CD4-positive, alpha-beta T cell treated with Interleukin-4 for 4 hours (primary cell): ENCODE measurements at places on chromosomes 1 and 21.

DNA sequence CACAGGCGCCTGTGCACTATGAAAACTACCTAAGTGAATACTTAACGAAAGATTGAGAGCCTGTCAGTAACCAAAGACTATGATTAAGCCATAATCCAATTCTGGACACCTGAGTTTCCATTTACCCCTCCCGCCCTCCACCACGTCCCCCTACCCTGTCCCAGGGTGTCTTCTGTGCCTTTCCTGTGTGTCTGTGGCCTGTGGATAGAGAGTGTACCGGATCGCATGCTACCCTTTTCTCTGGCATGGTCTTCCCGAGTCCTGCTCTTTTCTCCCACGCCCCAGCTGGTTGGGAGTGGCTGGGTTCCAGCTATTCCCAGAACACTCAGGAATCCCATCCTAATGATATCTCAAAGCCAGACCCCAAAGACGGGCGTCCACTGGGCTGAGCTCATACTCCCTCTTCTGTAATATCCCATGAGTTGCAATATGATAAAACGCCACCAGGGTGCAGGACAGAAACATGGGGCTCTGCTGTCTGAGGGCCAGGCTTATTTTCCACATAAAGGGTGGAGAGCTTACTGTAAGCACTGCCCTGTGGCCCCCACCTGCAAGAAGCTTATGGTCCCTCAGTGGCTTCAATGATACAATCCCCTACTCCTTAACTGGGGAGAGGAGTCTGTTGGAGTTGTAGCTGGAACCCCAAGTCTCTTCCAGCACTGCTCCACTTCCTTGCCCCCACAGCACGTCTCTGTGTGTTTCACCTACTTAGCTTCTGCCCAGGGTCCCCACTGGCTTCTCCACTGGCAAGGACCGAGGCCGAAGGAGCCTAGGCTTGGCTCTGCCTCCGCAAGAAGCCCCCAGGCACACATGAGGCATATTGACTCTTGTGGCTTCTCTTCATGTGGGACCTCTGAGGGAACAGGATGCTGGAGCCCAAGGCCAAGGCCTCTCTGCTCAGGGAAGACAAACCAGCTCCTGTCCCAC is 17.6 kb upstream of the ALX3 start:
- DNase-seq: peak; percentile 47

DNA sequence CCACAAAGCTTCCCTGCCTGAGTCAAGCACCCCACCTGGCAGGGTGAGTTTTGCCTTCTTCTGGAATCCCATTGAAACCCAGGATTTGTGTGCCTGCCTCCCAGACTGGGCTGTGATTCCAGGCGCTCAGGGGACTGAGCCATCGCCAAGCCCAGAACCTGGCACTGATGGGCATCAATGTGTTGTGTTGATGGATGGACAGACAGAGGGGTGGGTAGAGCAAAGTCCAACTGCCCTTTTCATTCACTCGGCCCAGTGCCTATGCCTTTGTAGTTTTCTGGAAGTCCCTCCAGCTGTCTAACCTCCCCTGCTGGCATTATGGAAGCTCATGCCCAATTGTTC is 66.0 kb upstream of the LAPTM5 start:
- DNase-seq: no peak

- no peak for DNase-seq
Measured at GRCh38 chr1:28190337-28190979, 14.0 kb upstream of the PTAFR start.

- DNase-seq: no peak
Measured at GRCh38 chr1:214078950-214079349, 91.2 kb downstream of the PROX1 start.

DNA sequence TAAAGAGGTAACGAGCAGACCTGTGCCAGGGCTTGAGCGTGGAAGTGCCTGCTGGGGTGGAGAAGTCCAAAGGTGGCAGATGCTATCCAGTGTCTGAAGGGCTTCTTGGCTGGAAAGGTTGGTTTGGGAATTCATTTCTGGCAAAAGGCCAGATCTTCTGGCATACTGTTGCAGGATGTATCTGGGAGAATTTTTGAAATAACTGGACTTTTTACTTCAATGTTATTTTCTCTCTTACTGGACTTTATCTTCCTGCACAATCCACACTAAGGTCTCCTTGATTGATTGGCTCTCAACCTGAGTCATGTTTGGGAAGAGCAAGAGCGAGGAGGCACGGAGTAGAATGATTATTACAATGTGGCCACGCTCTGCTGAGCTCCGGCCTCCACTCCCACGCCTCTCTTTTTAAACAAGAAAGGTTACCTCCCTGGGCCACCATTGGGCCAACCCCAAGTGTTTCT is 278.4 kb downstream of the TM2D1 start:
- DNase-seq: no peak

GRCh38 chr1:27999055-27999454 is 39.3 kb downstream of the XKR8 start:
- no peak for DNase-seq

- no peak for DNase-seq
Measured at GRCh38 chr1:204384636-204385352, 25.1 kb upstream of the PLEKHA6 start.

- DNase-seq: no peak
Measured at GRCh38 chr1:85494904-85495266, 29.9 kb upstream of the DDAH1 start.

GRCh38 chr1:161261261-161262235 is 3.0 kb downstream of the PCP4L1 start:
- DNase-seq: no peak

GRCh38 chr21:41975391-41976272 is 21.8 kb upstream of the C2CD2 start:
- DNase-seq: no peak

GRCh38 chr1:165397944-165398343 is 41.4 kb upstream of the LMX1A start:
- peak; percentile 33 for DNase-seq

DNA sequence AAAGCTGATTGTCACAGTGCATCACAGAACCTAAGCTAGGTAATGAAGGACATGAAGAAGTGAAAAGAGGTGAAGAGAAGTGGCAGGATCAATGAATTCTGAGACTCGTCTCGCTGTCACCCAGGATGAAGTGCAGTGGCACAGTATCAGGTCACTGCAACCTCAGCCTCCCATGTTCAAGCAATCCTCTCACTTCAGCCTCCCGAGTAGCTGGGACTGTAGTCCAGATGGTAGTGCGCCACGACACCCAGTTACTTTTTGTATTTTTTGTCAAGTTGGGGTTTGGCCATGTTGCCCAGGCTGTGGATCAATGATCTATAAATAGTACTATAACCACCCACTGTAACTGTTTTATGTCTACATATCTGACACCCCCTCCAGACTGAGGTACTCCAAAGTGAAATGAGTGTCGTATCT is 33.1 kb downstream of the PTP4A2 start:
- no peak for DNase-seq

GRCh38 chr1:154993572-154994268 is at the start of gene LENEP:
Gene LENEP, plus strand, starts transcription at chr1:154993586. Its CDS starts 22 bp downstream, at chr1:154993608.
- DNase-seq: no peak

- no peak for DNase-seq
Measured at GRCh38 chr1:155136748-155137147, 1.1 kb downstream of the SLC50A1 start.

DNA sequence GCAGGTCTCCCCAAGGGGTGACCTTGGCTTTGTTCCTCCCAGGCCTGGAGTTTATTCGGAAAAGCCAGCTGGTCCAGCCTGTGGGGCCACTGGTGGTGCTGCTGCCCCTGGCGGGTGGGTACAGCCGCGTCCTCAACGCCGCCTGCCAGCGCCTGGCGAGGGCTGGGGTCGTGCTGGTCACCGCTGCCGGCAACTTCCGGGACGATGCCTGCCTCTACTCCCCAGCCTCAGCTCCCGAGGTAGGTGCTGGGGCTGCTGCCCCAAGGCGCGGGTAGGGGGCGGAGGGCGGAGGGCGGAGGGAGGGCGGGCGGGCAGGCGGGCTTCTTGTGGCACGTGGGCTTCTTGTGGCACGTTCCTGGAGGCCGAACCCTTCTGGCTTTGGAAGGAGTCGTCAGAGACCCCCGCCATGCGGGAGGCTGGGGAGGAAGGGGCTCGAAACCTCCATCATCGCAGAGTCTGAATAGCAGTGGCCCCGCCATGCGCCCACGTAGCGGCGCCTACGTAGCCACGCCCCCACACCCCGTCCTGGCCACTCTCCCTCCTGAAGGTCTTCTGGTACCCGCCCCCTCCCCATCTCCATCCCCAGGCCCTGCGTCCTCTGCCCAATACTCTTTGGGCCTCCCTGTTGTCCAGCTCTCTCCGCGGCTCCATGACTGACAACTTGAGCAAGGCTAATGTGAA is 16.7 kb downstream of the PCSK9 start:
- no peak for DNase-seq

DNA sequence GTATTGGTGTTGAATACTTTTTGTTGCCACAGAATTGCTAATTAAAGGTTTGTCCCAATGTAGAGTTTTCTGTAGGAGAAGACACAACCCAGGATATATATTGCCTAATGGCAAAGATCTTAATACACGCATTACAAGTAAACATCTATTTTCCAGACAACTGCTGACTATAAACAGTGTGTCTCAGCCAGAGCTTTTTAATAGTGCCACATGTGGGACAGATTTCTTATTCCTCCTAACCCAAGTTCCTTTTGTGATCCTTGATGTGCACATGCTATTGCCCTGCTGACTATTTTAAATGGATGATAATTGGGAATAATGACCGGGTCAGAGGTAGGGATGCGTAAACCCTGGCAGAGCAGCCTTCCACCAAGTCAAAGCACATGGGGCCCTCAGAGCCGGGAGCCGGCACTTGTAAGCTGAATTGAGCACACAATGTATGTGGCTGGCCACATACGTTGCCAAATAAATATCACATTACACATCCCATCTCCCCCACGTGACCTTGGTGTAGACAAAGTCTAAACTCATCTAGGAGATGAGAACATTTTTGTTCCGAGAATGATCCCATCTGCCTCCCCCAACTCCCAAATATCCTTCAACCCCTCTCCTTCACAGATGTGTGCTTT is 209.8 kb upstream of the NFIA start:
- no peak for DNase-seq

- peak; percentile 49 for DNase-seq
Measured at GRCh38 chr1:243848165-243848857, 1.7 kb downstream of the AKT3 start.

- no peak for DNase-seq
Measured at GRCh38 chr21:36695283-36695634, 3.7 kb upstream of the SIM2 start.

GRCh38 chr1:184994301-184994700 is 20.0 kb upstream of the NIBAN1 start:
- DNase-seq: no peak

DNA sequence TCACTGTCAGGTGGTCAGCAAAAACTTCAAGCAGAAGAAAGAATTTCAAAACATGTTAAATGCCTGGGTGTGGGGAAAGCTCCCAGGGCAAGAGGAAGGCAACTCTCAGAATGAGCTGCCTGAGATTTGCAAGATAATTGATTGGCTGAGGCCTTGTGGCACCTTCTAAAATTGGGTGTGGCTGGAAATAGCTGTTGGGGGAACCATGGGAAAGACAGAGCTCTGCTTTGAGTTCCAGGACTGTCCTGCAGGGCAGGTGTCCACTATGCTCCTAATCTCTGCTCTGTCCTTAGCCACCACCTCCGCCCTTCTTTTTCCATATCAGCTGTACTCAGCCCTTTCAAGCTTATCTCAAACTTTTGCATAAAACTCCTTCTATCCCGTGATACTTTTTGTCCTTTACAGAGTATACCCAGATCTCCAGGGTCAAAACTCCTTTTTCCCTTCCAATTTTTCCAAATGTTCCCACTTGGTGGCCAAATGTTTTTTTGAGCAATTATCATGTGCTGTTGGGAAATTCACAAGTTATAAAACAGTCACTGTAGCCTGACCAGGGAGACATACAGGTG is 23.8 kb upstream of the PPP2R5A start:
- no peak for DNase-seq

GRCh38 chr21:33402001-33402979 is 923 bp upstream of the IFNGR2 start:
- DNase-seq: no peak

GRCh38 chr1:206742719-206743383 is 27.7 kb upstream of the IL19 start:
- no peak for DNase-seq

DNA sequence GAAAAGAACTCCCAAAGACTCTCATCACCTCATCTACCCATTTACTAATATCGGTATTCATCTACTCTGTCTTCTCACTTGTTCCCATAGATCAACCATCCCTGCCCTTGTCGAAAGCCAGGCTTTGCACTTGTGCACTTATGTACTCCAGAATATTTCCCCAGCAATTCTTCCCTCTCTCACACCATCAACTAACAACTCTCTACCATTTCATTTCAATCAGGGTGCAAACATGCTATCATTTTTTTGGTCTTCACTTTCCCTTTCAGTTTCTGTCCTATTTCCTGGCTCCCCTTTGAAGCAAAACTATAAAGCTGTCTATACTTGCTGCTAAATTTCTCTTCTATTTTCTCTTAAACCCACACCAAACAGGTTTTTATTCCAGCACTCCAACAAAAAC is 6.7 kb downstream of the C1orf105 start:
- peak; percentile 20 for DNase-seq

GRCh38 chr1:206949208-206949607 is 2.9 kb upstream of the PIGR start:
- no peak for DNase-seq

DNA sequence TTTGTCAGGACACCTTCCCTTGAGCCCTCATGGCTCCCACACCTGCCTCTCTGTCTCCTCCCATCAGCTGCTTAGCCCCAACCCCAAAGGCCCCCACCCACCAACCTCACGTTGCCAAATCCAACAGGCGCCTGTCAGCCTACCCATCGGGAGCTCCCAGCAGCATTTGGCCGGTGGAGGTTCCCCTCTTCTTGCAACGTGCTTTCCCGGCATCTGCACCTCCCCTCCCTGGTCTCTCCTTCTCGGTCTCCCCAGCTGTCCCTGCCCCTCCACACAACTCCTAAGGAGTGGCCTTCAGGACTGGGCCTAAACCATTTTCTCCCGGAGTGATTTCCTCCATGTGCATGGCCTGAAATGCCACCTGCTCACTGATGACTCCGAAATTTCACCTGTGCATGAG is 71.9 kb downstream of the KLHDC7A start:
- no peak for DNase-seq

GRCh38 chr21:24188506-24188905 is 1418.8 kb downstream of the MRPL39 start:
- DNase-seq: no peak

- no peak for DNase-seq
Measured at GRCh38 chr1:180530501-180530900, 28.1 kb upstream of the ACBD6 start.

DNA sequence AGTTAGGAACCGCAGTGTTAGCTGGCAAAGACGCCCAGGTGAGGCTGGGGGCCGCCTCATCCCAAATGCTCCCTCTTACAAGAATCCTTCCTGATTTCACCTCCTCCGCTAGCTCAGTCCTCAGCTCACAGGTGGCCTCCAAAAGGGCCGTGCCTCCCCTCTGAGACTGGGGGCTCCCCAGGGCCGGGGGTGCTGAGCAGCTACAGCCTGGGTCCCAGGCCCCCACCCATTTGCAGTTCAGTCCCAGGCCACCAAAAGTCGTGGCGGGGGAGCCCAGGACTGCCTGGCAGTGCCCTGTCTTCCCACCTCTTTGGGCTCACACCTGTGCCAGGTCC is 29.6 kb downstream of the RNU1-1 start:
- no peak for DNase-seq

- no peak for DNase-seq
Measured at GRCh38 chr21:35652872-35653271, 407.5 kb downstream of the SETD4 start.

- DNase-seq: no peak
Measured at GRCh38 chr1:2314273-2314802, 77.0 kb downstream of the MORN1 start.
